ENCODE measurements at places on chromosomes 6 and 20.

- no peak for DNase-seq
Measured at GRCh38 chr6:96853083-96853482, 15.8 kb upstream of the GPR63 start.

DNA sequence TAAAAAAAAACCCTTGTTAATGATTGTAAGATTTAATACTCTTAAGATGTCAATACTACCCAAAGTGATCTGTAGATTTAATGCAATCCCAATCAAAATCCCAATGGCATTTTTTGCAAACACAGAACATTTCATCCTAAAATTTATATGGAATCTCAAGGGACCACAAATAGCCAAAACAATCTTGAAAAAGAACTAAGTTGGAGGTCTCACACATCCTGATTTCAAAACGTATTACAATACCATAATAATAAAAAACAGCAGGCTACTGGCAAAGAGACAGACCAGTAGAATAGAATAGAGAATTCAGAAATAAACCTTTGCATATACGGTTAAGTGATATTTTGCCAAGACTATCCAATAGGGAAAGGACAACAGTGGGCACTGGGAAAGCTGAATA lies 331.9 kb upstream of the JARID2 start:
- DNase-seq, result no peak

GRCh38 chr6:13813621-13814175 lies 659 bp downstream of the MCUR1 start:
- DNase-seq, result peak; percentile 87

- no peak for DNase-seq
Measured at GRCh38 chr6:158272324-158272723, 39.9 kb upstream of the TULP4 start.

GRCh38 chr6:155219299-155219698 lies 44.5 kb upstream of the CLDN20 start:
- DNase-seq, result no peak

DNA sequence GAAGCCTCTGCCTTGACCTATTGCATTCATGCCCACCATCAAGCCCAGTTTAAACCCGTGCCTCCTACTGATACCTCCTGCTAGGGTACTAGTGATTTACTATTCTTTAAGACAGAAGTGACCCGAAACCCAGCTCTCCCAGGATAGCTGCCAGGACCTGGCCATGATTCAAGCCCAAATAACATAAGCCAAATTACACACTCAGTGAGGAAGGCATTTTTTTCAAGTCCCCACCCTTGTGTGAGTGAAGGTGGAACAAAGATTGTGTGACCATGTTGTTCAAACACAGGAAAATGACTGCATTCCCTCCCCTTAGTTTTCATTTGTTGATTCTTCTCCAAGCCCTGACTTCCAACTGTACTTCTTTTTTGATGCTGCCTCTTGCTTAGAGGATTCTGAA lies 3.7 kb upstream of the KAT14 start:
- DNase-seq, result no peak

GRCh38 chr6:22399693-22400092 lies 102.9 kb upstream of the PRL start:
- DNase-seq, result no peak

GRCh38 chr6:164812706-164813105 lies 496.7 kb downstream of the C6orf118 start:
- no peak for DNase-seq

DNA sequence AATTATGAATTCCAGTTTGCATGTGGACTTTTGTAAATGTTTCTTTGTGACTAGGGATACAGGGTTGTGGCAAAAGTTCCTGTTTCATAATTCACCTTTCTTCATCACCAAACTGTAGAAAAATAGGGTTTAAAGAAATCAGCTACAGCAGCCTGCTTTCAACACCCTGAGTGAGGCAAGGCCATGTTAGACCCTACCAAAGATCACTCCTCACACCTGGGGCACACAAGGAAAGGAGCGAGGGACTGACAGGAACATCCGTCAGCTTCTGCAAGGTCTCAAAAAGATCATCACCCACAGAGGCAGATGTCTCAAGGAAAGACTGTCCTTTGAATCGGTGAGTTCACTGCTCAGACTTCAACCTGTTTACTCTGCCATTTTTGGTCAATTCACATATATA lies 10.5 kb upstream of the STX11 start:
- DNase-seq, result no peak

GRCh38 chr6:87832025-87832825 lies 130.2 kb upstream of the AKIRIN2 start:
- DNase-seq, result peak; percentile 37

DNA sequence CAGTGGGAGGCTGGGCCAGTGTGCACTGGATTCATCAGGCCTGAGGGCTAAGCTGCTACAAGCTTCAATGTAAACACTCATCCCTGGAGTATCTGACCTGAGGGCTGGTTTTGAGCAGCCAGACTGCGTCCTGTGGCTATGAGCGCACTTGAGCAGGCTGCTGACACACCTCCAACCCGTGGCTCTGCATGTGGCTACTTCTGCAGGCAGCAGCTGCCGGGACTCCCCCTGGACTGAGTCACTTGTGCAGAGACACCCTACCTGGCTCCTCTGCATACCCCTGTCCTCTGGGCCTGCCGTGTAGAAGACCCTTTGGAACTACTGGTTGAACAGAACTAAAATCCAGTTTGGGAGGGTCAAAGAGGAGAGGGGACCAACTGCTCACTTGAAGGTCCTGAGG lies 172.0 kb downstream of the SCP2D1 start:
- no peak for DNase-seq
